ENCODE measurements at places on chromosomes 16 and 17.

DNA sequence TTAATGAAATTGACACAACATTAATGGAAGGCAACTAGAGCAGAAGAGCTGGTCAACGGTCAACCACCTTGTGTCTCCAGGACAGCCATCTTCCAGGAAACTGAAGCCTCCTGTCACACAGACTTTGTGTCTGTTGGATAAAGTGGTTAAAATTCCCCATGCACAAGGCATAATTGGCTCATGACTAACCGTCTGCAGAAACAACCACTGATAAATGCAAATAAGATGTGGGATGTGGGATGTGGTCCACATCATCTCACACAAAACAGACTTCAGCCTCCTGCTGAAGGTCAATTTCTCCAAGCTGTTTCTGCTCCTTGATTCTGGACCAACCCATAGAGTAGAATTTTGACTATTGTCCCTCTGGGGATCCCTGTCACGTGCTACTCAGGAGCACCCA, 26.9 kb upstream of the XYLT1 start:
- no peak for DNase-seq

DNA sequence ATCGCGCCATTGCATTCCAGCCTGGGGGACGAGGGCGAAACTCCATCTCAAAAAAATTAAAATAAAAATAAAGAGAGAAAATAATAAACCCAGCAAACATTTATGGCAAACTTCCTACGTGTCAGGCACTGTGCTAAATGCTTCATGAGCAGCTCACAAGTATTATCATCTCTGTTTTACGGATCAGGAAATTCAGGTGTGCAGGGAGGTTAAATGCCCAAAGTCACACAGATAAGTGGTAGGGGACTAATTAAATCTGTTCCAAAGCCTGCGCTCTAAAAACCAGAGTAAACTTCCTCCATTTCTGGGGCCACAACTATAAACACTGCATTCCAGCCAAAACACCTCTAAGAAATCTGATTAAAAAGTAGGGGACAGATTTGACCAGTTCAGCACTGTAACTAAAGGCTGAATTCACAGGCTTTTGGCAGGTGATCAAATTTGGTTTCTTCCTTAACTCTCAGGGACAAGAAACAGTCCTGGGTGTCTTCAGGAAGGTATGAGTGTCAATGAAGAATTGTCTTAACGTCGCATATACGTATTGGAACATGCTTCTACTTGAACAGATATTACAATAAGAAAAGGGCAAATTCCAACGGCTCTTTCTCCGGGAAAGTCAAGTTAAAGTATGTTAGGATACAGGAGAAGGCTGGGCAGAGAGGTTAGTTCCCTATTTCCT, 996 bp downstream of the STRADA start:
- DNase-seq, result no peak

- DNase-seq, result no peak
Measured at GRCh38 chr17:56297184-56297583, 143.9 kb downstream of the ANKFN1 start.

- DNase-seq, result no peak
Measured at GRCh38 chr16:83854420-83854819, 44.5 kb upstream of the MLYCD start.

- no peak for DNase-seq
Measured at GRCh38 chr16:22786284-22786683, 27.7 kb upstream of the HS3ST2 start.

GRCh38 chr16:57392694-57393093, 11.9 kb upstream of the CCL17 start:
- DNase-seq, result no peak

GRCh38 chr17:6654841-6655731, 3.5 kb downstream of the C17orf100 start:
- no peak for DNase-seq

GRCh38 chr17:38789185-38789584, 10.2 kb downstream of the PIP4K2B start:
- DNase-seq, result no peak

- no peak for DNase-seq
Measured at GRCh38 chr16:31221357-31222160, 4.6 kb upstream of the PYDC1 start.

GRCh38 chr16:11429823-11430222, 84.6 kb downstream of the RMI2 start:
- no peak for DNase-seq

- DNase-seq, result no peak
Measured at GRCh38 chr17:48717367-48718226, 4.7 kb downstream of the PRAC1 start.

- no peak for DNase-seq
Measured at GRCh38 chr16:22291860-22292318, 5.3 kb upstream of the POLR3E start.

DNA sequence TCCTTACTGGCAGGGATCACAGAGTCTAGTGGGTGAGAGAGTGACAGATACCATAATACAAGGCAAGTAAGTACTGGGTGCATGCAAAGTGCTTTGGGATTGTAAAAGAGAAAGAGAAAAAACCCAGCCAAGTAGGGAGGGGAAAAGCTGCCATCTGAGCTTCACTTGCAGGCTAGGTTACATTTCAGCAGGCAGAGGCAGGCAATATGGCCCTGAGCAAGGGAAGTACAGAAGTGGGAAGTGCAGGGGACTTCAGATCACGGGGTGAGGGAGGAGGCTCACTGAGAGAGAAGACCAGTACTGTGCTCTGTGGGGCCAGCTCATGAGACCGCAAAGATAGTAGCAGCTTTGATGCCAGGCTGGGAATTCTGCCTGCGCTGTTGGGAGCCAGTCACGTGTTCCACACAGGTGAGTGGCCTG, 230.6 kb downstream of the MSI2 start:
- DNase-seq, result no peak

DNA sequence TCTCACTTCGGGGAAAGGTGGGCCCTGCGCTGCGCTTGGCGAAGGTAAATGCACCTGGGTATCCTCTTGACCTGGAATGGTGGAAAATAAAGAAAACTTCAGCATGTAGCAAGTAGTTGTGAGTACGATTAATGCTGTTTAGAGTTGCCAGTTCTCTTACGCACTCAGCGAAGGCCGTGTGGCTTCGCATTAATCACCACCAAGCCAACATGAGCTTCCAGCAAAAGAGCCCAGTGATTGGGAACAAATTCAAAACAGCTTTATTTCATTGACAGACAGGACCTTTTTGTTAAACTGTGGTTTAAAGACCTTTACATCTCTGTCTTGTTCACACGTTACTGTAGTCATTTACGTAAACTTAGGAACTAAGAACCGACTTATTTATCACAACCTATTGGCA, 531.4 kb downstream of the MAF start:
- no peak for DNase-seq

DNA sequence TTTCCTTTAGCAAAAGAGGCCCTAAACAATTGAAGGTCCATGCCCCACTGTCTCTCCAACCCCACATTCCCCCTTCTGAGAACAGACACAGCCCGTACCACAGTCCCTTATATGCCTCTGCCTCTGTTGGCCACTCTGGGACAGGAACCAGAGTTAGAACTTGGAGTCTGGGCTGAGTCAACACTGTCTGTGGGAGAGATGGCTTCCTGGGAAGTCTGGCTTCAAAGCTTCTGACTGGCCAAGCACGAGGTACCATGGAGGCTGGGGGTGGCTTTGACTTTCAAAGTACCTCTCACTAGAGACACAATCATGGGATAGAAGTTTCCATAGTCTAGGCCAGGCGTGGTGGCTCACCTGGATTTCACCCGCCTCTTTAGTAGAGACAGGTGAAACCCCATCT, 14.9 kb upstream of the SPOP start:
- DNase-seq, result no peak

DNA sequence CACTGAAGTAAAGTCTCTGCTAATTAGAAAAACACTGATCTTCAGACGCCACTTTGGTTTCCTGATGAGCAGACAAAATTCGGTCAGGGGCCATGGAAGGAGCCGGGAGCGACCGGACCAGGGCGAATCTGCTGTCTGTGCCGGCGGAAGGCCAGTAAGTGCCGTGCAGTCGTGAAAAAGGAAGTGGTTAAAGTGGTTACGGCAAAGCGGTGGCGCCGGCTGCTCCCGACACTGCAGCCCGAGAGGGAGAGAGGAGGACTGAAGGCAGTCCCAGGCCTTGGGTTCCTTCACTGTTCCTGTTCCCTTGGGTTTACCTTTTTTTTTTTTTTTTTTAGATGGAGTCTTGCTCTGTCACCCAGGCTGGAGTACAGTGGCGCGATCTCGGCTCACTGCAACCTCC, 17.3 kb upstream of the HEXD start:
- no peak for DNase-seq

- DNase-seq, result no peak
Measured at GRCh38 chr16:528111-529011, 849 bp downstream of the CAPN15 start.

DNA sequence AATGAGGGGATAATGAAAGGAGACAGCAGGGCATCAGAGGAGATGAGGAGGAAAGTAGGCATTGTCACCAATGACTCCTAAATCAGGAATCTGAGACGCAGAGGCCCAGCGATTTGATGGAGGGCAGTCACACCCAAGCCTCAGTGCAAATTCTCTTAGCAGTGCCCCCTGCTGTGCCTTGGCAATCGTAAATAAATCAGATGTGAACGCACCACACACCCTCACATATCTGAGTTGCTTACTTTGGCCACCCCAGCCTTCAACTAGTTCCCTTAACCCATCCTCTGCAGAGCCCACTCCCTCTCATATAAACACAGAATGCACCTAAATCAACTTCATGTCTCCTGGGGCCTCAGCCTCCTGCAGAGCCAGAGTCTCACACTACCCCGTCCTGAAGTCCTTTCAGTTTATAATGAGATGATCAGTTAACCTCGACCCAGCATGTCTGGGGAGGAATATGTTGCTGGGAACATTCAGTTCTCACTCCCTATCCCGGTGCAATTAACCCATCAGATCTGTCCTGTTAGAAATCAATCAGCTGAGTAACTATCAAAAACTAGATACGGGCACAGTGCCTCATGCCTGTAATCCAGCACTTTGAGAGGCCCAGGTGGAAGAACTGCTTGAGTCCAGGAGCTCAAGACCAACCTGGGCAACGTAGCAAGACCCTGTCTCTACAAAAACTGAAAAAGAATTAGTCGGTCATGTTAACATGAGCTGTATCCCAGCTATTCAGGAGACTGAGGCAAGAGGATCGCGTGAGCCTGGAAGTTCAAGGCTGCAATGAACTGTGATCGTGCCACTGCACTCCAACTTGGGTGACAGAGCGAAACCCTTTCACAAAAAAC, 78.4 kb downstream of the SLC39A11 start:
- no peak for DNase-seq

DNA sequence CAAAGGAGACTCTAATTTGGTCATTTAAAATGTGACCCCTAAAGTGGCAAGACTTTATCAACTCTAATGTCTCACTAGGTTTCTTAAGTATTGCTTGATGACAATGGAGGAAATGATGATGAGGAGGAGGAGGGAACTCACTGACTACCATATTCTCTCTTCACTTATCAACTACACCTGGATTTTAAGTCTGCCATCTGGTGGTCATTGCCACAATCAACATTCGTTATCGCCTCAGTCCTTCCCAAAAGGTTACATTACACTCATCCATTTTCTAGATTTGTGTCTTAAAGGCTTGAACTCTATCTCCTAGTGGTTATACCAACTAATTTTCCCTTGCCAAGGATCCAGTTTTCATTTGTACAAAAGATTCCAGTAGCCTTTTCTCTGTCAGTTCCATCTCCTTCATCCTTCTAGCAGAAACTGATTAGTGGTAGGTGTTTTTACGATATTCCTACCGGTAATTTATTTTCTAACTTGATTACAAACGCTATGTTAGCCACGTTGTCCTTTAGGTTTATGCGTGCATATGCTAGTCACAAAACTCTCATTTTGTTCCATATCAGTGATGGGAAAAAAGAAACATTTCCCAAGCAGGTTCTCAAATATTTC, 114.6 kb upstream of the NOG start:
- DNase-seq, result no peak

DNA sequence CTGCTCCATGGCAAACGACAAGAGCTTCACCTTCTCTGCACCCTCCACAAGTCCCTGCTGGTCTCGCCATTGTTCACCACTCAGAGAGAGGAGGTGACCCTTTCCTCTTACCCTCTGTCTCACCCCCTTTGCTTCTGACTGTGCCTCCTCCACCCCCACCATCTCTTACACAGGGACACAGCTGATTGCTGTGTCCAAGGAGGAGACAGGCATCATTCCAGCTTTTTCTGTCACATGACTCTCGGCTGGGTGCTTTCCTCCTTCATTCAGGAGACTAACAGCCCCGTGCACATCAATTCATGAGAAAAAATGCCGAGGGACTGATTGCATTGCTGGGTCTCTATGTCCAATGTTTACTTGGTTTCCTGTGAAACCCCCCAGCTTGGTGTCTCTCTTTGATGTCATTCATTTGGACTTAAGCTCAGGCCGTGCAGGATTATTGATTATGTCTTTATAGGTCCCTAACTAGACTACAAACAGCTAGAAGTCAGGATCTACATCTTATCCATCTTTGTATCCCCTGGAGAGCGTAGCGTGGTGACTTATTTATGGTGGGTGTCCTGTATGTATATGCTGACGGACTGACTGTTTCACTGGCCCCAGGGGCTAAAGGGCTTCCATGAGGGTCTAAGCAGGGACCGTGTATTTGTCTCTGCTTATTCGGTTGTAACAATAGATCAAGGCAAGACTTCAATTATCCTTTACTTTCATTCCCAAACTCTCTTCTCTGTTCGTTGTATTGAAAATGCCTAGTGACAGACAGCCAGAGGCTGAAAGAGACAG, 82.2 kb upstream of the CDH13 start:
- DNase-seq, result no peak

- no peak for DNase-seq
Measured at GRCh38 chr16:4610011-4611005, 4.4 kb downstream of the UBALD1 start.

DNA sequence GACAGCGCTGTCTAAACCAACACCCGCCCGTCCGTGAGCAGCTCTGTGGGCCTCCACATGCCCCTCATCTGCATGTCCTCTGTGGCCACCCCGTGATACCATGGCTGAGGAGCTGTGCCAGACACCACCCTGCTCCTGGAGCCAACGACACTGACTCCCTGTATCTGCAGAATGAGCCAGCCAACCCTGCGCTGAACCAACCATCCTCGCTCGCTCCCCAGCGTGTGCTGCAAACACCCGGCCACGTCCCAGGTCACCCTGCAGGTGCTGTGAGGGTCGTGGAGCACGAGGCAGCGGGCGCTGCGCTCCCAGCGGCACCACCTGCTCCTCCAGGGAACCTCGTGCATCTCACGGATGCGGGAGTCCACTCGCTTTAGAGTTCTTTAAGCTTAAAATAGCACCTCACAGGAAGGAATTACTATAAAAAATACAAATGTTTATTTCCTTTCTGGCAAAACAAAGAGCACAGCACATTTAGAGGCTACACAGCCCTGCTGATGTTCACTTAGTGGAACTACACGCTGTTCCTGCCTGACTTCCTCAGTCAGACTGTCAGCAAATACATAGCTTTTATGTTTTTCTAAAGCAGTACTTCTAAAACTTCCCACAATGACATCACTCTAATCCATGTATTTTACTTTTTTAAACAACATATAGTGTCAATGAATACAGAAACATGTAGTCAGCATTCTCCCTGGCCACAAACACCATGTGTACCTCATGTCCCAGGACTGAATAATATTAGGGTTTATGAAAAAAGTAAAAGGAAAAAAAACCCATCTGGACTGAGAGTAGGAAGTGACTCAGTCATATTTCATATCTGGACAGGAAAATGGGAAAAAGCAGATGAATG, 43.5 kb downstream of the MAP1LC3B start:
- DNase-seq, result no peak

Measured in activated CD4-positive, alpha-beta T cell treated with anti-CD3 and anti-CD28 coated beads, Interleukin-2, amount 50 U/mL, for 4 hours (primary cell).